Stimulated activated CD4-positive, alpha-beta T cell treated with anti-CD3 and anti-CD28 coated beads, Interleukin-1b, Interleukin-23, amount 100 ng/mL, for 1 hour (primary cell): ENCODE measurements at places on chromosomes 4 and X.

DNA sequence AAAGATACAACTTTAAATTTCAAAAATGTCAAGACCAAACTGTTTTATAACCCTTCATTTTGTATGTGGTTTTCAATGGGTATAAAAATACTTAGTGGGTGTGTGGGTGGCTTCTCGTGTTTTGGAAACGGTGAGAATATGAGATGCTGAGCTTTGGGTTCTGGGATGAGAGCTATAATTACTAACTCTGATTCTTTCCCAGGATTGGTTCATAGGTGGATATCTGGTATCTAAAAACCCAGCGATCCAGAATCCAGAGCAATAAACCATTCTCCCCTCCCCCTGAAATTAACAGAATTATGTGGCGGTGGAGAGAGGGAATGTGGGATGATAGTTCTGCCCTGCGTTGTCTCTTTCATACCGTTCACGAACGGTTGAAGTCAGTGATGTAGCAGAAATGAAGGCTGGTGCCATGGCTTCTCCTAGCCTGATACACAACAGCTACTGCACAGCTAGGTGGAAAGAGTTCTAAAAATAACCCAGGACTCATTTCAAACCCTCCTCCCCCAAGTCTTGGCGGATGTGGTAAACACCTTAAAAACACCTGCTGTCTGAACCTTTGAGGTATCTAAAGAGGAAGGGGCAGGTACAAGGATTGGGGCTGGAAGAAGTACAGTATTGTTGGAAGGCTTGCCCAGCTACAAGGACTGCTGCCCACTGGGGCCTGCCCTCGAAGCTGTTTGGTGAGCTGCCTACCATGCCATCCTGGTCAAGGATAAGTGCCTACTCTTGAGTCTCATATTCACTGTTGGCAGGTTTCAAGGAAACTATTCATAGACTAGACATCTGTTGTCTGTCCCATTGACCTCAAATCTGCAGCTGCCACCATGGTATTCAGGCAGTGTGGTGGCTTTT, 44.5 kb downstream of the SEPTIN11 start:
- peak; percentile 21 for DNase-seq

DNA sequence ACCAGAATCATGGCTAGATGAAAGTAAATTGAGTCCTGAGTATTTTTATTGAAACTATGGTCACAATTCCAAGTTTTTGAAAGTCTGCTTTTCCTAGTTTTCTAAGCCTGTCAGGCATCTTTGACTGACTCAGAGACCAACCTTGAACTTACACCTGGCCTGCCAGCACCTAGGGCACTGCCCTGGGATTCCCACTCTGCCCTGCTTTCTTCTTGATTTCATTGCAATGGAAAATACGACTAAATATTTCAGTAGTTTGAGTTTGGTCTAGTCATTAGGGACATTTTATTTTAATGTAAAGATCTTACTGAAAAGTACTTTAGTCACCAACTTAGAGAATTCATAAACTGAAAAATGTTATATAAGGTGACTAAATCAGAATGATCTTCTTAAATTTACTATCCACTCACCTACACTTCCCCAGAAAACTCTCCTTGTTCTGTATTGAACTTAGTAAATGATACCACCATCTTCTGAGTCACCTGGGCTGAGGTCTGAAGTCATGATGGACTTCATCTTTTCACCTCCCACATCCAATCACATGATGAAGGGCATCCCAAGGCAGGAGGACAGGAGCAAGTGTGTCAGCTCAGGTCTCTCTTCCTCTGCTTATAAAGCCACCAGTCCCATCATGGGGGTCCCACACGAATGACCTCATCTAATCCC, 11.6 kb upstream of the PYURF start:
- DNase-seq: no peak

DNA sequence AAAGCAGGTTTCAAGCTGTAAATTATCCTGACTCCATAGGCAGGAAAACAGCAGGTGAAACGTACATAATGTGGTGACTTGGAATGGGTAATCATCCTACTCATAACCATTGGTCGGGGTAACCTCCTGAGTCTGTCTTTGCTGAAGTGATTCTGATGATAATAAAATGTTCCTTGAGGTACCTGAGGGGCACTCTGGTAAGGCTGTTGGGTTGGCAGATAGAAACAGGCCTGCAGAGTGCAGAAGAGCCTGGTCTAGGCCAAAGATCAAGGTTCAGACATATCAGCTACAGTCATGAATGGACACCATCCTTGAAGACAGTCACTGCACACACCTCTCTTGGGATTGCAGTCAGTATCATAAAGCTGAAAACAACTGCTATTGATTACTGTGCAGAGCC, 174.7 kb upstream of the RPL34 start:
- no peak for DNase-seq

DNA sequence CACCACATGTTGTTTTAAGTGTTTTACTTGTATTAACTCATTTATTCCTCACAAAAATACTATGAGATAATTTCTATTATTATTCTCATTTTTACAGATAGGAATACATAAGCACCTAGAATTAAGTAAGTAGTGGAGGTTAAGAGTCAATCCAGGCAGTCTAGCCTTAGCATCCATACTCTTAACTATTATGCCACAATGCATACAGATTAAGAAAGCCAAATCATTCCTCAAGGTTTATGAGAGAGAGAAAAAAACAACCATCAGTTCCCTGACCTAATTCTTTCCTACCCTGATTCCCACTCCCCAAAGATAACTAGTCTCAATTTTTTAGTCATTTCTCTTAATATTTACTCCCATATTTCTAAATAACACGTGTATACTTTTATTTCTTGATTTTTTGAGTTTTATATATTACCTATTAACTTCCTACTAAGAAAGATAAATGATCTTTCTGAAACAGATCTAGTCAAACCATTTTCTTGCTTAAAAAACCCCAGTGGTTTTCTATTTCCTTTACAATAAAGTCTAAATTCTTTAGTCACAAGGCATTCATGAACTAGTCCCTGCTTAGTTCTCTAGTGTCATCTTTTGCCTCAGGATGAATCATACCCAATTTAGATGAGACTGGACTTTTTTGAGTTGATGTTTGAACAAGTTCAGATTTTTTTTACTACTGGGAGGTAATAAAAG, 16.0 kb downstream of the UBA6 start:
- no peak for DNase-seq

DNA sequence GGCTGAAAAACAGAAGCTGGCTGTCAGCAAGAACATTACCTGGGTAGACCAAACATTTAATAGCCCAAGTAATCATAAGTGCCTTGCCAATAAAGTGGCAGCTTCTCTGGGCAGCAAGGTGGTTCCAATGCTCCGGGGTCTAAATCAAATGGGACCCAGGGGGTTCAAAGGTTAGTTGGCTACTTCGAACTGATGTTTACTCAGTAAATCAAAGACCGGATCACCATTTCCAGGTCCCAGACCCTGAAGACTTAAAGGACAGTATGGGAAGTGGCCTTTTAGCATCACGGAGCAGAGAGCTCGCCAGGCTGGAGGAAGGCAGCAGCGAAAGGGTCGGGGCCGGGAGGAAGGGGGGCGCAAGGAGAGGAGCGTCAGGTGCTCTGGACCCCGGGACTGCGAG, 1.0 kb downstream of the SH3KBP1 start:
- no peak for DNase-seq

- no peak for DNase-seq
Measured at GRCh38 chrX:111467896-111468295, 43.5 kb upstream of the SERTM2 start.

GRCh38 chr4:127352220-127353113, 280.3 kb upstream of the INTU start:
- no peak for DNase-seq

DNA sequence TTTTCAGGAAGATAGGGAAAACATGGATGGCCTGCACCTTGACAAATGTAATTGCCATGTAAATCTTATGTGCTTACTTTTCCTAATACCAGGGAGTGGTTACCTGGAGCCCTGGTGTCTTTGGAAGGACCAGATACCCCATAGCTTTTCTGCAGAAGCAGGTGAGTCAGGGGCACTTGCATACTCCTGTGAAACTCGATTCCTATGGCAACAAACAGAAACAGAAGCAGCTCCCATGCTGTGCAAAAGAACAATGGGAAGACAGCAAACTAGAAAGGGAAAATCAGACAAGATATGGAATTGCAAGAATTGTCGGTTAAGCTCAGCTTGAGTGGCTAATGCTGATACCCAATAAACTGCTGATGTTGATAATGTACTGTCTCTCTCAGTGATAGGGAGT, 117.4 kb upstream of the AFF2 start:
- DNase-seq: no peak

- DNase-seq: no peak
Measured at GRCh38 chrX:139692506-139692849, 15.5 kb downstream of the MCF2 start.
